GF-D8 (cell line): ENCODE measurements at places on chromosomes 12 and 14.

DNA sequence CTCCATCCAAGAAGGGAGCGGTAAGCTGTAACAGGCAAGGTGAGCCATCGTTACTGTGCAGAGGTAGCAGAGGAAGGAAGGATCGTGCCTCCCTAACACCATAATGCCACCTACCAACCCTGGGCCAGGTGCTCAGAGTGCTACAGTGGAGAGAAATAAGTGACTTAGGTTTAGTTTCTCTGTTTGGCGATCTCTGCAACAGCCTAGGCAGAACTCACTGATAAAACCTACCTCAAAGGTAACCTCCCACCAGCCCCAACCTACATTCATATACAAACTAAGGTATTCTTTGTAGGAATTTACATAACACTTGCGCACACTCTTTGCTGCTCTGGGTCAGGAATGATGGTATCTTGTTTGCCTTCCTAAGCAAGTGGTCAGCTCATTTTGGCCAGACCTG lies 93.4 kb upstream of the TMEM132D start:
- DNase-seq, result no peak

GRCh38 chr12:96263449-96263902 lies 69.3 kb downstream of the ELK3 start:
- no peak for DNase-seq

- DNase-seq, result no peak
These were observed 25.2 kb downstream of the G2E3 start for GRCh38 chr14:30584058-30584630.

- no peak for DNase-seq
These were observed 60.7 kb downstream of the NTF3 start for GRCh38 chr12:5492562-5492961.

DNA sequence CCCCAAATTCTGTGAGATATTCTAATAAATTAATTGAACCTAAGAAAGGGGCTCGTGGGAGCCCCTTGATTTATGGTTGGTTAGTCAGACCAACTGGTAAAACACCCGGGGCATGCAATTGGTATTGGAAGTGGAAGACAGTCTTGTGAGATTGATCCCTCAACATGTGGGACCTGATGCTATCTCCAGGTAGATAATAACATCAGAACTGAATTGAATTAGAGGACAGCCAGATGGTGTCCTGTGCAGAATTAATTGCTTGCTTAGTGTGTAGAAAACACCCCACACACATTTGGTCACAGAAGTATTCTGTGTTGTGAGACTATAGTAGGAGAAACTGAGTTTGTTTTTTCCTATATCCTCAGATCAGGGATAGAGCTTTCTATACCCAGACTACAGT lies 22.0 kb downstream of the PYROXD1 start:
- DNase-seq, result no peak

- no peak for DNase-seq
These were observed 169.2 kb upstream of the HMGA2 start for GRCh38 chr12:65655074-65655493.

GRCh38 chr12:84779169-84779568 lies 133.4 kb downstream of the SLC6A15 start:
- no peak for DNase-seq

DNA sequence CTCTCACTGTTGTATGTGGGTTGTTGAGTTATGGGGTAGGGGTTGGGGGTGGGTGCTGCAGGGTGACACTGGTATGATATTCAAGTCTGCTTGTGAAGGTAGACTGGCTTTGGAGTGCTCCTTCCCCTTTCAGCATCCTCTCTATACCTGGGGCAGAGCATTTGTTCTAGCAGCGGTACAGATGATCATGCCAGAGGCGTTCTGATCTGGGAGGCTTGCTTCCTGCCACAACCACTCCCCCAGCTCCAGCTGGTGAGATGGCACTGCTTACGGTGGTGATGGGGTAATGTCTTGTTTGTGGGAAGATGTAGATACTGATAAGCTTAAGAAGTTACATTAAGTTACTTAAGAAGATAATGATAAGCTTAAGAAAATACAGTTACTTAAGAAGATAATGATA lies 131.8 kb downstream of the ERC1 start:
- DNase-seq, result peak; percentile 91

GRCh38 chr12:131909752-131910219 lies 15.4 kb downstream of the ULK1 start:
- no peak for DNase-seq

GRCh38 chr12:50803230-50803875 lies 39.4 kb upstream of the TMPRSS12 start:
- DNase-seq, result no peak

GRCh38 chr14:90499121-90499520 lies 102.3 kb downstream of the CALM1 start:
- no peak for DNase-seq

GRCh38 chr14:36747411-36748184 lies 85.9 kb downstream of the PAX9 start:
- no peak for DNase-seq

DNA sequence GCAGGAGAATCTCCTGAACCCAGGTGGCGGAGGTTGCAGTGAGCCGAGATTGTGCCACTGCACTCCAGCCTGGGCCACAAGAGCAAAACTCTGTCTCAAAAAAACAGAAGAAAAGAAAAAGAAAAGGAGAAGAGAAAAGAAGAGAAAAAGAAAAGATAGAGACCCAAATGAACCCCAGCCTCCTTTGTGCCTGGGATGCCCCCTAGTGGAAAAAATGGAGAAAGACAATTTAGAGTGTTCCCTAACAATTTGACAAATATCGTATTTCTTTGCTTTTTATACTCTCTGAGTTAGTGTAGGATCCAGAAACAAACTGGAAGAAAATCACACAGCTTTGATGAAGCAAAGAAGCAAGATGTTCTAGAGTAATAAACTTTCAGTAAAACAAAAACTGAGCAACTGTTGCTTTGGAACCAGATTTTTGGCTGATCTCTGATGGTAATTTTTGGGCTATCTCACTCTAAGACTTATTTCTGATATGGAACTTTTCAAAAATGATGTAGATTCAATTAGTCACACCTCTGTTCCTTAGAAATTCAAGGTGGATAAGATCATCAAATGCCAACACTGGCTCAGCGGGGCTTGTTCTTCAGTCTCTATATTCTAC lies 18.6 kb upstream of the PRKAB1 start:
- no peak for DNase-seq

GRCh38 chr12:40312982-40313576 lies 88.3 kb downstream of the LRRK2 start:
- no peak for DNase-seq

DNA sequence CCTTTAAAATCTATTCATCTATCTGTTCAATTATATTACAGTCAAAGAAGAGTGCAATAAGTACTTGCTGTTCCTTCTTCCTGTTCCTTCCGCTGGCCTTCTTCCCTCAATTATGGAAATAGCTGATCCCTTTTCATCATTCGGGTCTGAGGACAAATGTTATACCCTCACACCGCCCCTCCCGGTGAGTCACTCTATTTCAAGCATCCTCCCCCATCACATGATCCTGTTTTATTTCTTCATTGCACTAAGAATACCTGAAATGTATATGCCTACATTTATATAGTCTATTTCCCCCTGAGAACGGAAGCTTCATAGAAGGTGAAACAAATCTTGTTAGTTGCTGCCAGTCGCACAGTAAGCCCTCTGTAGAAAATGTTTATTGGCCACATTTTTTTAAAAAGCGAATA lies 2.5 kb downstream of the SLC38A1 start:
- no peak for DNase-seq

DNA sequence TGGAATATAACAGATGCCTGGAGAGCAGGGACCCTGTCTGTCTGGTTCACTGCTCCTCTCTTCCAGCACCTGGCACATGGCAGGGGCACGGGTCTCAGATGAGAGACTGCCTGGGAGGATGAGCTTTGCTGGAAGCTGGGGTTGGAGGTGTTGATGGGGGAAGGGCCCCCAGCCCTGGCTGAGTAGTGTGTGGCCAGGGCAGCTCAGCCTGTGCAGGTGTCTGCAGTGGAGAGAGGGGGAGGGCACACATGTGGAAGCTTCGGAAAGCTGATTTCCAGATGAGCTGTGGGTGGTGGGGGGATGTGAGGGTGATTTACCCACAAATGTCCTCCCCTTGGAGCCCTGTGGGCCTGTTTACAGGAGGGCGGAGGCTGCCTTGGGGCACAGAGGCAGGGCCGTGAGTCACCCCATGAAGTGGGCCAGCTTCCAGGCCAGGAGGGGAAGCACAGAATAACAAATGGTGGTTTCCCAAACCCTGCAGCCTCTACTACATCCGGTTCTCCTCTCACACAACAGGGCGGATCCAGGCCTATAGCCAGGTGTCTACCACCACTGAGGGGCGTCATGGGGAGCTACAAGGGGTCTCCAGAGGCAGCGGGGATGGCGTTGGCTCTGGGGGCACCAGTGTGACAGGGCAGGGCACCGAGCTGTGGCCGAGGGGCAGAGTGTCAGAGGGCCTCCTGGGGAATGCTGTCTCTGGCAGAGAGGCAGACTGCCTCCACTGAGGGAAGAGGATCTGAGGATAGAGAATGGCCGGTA lies 11.0 kb downstream of the KRT7 start:
- DNase-seq, result no peak
